ENCODE measurements at places on chromosomes 12 and 14. TPM values are rescaled to one million over a fixed set of nuclear protein-coding genes. Genes with fewer than 3 reads are reported as not detected.

Gene RIN3
- 12.7 TPM for total RNA-seq

Gene KRT6A
- total RNA-seq = not detected

Gene GPD1
- 60.8 TPM for total RNA-seq

Gene CMA1
- not detected for total RNA-seq

Gene KRT83
- total RNA-seq = not detected

Gene SOS2
- total RNA-seq = 38.8 TPM

Data from metanephros (tissue), 2 donors.